Effector memory CD4-positive, alpha-beta T cell (primary cell): ENCODE measurements at places on chromosomes 4 and X.

DNA sequence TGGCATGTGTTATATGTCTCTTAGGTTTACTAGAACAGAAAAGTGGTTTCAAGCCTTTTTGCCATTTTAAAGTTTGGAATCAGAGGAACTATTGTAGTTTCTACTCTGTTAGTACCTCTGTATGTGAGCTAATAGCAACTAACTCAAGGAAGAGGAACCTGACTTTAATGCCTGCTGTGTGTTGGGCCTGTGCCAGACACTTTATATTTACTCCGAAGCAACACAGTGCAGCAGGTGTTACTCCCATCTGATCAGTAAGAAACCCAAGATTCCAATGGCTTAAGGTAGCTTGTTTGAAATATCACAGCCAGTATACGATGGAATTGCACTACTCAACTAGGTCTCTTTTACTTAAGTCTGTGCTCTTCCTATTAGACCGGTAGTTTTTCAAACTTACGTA, 79.2 kb downstream of the USP9X start:
- H3K4me3 ChIP-seq: no peak overlapping the region
- H3K36me3 ChIP-seq: peaks cover 25% of the 10 kb centered on the region
- DNase-seq: no peak
- no peaks in the 10 kb centered on the region for H3K4me1 ChIP-seq

- no peaks in the 10 kb centered on the region for H3K36me3 ChIP-seq
- H3K27ac ChIP-seq: no peak overlapping the region
- H3K4me1 ChIP-seq: no peaks in the 10 kb centered on the region
- H3K27me3 ChIP-seq: no peaks in the 10 kb centered on the region
- H3K4me3 ChIP-seq: no peak overlapping the region
- DNase-seq: no peak
These were observed 35.8 kb downstream of the STOX2 start for GRCh38 chr4:183940864-183941263.

DNA sequence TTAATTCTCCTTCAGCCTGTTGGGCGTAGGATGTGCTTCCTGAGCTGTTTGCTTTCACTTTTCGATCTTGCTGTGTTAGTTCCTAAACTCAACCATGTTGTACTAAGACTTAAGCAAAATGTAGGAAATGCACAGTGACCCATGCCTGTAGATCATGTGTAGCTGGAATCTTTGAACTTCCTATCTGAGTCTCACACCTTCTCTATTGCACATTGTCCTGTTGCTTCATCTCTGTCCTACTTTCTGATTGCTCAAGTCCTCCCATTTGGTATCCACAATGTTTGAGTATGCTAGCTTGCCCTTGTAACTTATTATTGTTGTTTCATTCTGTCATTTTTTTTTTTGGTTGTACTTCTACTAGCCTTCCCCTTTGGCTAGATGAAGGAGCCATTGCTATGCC, 239.6 kb downstream of the PPP1R2C start:
- H3K4me3 ChIP-seq: no peak overlapping the region
- no peak for DNase-seq
- no peaks in the 10 kb centered on the region for H3K27me3 ChIP-seq

DNA sequence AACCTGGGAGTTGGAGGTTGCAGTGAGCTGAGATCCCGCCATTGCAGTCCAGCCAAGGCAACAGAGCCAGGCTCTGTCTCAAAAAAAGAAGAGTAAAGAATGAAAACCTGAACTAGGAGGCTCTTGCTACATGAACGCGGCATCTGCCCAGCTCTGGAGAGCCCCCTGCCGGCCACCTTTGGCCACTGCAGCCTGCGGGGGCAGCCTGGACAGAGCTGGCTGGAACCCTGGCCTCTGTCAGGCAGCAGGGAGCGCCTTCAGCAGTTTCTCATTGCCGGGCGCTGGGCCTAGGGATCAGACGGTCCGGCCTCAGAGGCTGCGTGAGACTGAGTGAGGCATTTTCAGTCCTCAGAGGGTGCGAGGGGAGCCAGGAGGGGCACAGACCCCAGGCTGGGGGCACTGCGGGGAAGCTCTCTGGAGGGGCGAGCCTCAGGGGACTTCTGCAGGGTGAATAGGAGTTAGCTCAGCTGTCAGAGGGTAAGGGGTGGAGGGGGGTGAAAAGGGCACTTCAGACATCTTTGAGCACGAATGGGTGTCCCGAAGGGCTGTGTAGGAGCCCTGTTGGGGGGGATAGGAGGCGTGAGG, 17.5 kb downstream of the DOK7 start:
- no peak overlapping the region for H3K4me3 ChIP-seq
- no peaks in the 10 kb centered on the region for H3K36me3 ChIP-seq
- peaks cover 10% of the 10 kb centered on the region for H3K4me1 ChIP-seq
- peak; percentile 37 for DNase-seq

- no peak overlapping the region for H3K4me3 ChIP-seq
- no peak for DNase-seq
- H3K27ac ChIP-seq: no peak overlapping the region
- no peaks in the 10 kb centered on the region for H3K36me3 ChIP-seq
- H3K4me1 ChIP-seq: no peaks in the 10 kb centered on the region
- H3K27me3 ChIP-seq: no peaks in the 10 kb centered on the region
These were observed 808.3 kb downstream of the RPA4 start for GRCh38 chrX:97691901-97692455.

- no peak overlapping the region for H3K27ac ChIP-seq
- DNase-seq: no peak
- no peaks in the 10 kb centered on the region for H3K36me3 ChIP-seq
- no peaks in the 10 kb centered on the region for H3K4me1 ChIP-seq
- peaks cover 43% of the 10 kb centered on the region for H3K27me3 ChIP-seq
These were observed 7.6 kb upstream of the NKX1-1 start for GRCh38 chr4:1413687-1414479.

GRCh38 chr4:67912080-67912479, 28.3 kb upstream of the TMPRSS11D start:
- no peak for DNase-seq
- no peaks in the 10 kb centered on the region for H3K36me3 ChIP-seq
- no peaks in the 10 kb centered on the region for H3K27me3 ChIP-seq
- H3K4me1 ChIP-seq: no peaks in the 10 kb centered on the region

- H3K36me3 ChIP-seq: no peaks in the 10 kb centered on the region
- no peak overlapping the region for H3K4me3 ChIP-seq
These were observed 15.0 kb downstream of the UGT8 start for GRCh38 chr4:114613560-114613959.

DNA sequence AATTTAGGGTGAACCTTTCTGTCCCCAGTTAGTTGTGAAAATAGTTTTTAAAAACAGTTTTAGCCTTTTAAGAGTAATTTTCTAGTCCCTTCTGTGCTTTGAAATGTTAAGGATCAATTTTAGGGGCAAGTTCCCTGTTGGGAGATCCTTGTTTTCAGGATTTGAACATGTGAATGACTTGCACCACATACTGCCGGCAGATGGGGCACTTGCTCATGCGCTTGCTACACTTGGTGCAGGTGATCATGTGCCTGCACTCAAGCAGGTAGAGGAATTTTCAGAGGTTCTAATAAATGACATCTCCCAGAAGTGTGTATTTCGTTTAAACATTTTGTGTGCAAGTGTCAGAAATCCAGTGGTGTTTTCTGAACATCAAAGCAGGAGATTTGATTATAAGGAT, 195.9 kb downstream of the CHM start:
- no peaks in the 10 kb centered on the region for H3K27me3 ChIP-seq
- DNase-seq: no peak
- no peaks in the 10 kb centered on the region for H3K4me1 ChIP-seq
- H3K27ac ChIP-seq: no peak overlapping the region
- no peaks in the 10 kb centered on the region for H3K36me3 ChIP-seq
- no peak overlapping the region for H3K4me3 ChIP-seq

DNA sequence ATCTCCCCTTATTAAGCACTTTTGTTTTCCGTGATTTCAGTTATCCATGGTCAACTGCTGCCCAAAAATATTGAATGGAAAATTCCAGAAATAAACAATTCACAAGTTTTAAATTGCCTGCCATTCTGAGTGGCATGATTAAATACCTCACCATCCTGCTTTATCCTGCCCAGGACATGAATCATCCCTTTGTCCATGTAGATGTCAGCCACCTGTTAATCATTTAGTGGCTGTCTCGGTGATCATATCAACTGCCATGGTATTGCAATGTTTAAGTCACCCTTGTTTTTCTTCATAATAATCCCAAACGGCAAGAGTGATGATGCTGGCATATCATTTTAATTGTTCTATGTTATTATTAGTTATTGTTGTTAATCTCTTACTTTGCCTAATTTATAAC, 79.8 kb upstream of the LHFPL1 start:
- no peaks in the 10 kb centered on the region for H3K36me3 ChIP-seq
- H3K27ac ChIP-seq: no peak overlapping the region
- no peak overlapping the region for H3K4me3 ChIP-seq
- H3K27me3 ChIP-seq: no peaks in the 10 kb centered on the region

DNA sequence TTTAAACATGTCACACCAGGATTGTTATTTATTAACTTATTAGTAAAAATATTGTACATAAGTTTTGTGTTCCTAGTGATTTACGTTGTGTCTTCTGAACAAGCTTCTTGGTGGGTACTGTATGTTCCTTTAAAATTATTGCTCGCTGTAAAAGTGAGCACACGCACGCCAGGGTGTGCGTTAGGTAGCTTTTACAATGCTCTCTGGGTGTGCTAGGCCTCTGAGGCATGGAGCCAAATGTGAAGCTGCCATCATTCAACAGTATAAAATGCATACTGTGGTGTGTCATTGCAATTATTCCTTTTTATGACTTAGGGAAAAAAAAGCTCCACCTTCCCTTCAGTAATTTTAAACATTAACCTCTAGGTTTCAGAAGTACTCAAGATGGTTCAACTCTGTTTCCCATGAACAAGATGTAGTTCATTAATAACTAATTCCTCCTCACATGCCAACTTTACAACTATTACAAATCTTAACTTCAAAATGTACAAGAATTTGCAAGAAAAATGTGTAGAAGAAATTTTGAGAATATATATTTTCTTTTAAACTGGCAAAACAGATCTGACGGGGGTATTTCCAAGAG, 42.4 kb downstream of the ATOH1 start:
- no peaks in the 10 kb centered on the region for H3K27me3 ChIP-seq
- no peak for DNase-seq
- no peak overlapping the region for H3K27ac ChIP-seq
- no peaks in the 10 kb centered on the region for H3K36me3 ChIP-seq
- H3K4me1 ChIP-seq: no peaks in the 10 kb centered on the region

DNA sequence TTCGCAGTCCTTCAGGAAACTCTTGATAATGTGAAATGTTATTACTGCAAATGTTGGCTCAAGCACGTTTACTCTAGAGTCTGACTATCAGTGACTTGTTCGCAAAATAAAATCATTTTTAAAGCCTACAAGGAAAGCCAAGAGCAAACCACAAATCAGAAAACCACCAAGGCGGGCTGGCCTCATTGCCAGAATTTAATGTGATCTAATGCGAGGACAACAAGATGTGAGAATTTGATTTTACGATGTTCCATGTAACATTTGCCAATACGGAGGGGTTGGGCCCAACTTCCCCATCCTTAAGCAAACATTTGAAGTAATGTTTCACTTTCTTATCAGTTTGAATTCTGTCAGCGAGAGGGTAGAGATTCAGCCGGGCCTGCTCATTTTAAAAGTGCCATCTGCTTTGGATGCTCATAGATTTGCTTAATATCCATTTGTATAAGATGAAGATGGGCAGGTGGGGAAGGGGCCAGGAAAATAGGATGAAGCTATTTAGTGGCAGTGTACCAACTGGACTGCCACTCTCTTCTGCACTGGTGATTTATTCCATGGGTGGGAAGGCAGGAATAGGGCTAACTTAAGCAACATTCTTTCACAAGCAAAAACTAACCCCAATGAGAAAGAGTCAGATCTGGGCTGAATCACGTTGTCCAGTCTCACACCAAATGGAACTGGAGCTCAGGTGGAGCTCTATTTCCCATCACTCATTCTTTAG, 225.3 kb downstream of the ANAPC10 start:
- no peaks in the 10 kb centered on the region for H3K4me1 ChIP-seq
- H3K4me3 ChIP-seq: no peak overlapping the region
- no peak for DNase-seq
- H3K27ac ChIP-seq: no peak overlapping the region
- no peaks in the 10 kb centered on the region for H3K36me3 ChIP-seq
- H3K27me3 ChIP-seq: no peaks in the 10 kb centered on the region

DNA sequence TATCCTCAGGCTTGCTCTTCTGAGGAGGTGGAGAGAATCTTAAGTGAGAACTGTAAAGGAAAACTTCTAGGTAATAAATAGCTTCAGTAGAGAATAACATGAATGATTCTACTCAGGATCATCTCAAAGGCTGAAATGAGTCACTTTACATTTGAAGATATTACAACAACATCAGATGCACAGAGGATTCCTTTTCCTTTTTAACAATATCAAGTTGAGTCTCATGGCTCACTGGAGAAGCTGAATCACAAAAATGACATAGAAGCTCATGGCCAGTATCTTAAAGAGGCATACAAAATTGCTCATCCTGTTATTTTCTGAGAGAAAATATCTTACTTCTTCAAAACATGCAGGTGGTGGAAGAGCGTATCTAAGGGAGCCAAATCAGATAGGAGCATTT, 72.5 kb upstream of the EMCN start:
- no peak for DNase-seq
- no peak overlapping the region for H3K27ac ChIP-seq
- no peaks in the 10 kb centered on the region for H3K27me3 ChIP-seq
- H3K4me1 ChIP-seq: no peaks in the 10 kb centered on the region

DNA sequence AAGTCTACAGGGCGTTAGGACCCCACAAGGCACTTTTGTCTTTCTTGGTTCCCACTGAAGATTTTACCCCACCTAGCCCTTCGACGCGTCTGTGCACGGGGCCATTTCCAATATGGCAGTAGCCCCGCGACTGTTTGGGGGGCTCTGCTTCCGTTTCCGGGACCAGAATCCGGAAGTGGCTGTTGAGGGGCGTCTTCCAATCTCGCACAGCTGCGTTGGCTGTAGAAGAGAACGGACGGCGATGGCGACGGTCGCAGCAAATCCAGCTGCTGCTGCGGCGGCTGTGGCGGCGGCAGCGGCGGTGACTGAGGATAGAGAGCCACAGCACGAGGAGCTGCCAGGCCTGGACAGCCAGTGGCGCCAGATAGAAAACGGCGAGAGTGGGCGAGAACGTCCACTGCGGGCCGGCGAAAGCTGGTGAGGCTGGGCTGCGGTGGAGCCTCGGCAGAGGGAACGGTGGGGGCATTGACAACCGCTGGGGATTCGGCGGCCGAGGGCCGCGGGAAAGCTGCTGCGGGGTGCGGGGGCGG, at the start of gene USP11:
USP11 (plus strand) TSS at position 207 of the 530 bp plus-strand sequence; CDS start at position 242, 35 bp downstream.
- H3K4me1 ChIP-seq: no peaks in the 10 kb centered on the region
- H3K27me3 ChIP-seq: no peaks in the 10 kb centered on the region
- H3K4me3 ChIP-seq: peak within 1 kb of the TSS; percentile 69
- H3K27ac ChIP-seq: peak within 1 kb of the TSS; percentile 94

DNA sequence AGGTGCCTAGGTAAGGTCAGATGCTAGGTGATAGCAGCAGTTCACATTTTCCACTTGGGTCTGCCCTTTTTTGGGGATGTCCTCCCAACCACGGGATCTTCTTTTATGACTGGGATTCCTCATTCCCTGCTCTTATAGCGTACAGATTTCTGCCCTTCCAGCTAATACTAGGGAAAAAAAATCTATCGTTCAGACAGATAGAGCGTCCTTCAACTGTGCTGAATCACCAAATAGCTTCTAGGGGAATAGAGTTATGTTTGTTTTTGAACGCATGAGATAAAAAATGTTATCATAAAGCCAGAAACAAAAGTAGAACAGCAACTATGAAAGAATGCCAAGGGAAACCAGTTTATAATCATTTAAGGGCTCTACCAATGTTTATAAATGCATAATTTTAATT, 13.0 kb downstream of the RAP2C start:
- no peak overlapping the region for H3K27ac ChIP-seq
- H3K36me3 ChIP-seq: no peaks in the 10 kb centered on the region
- H3K4me1 ChIP-seq: no peaks in the 10 kb centered on the region
- no peak overlapping the region for H3K4me3 ChIP-seq
- no peaks in the 10 kb centered on the region for H3K27me3 ChIP-seq

GRCh38 chr4:52931243-52931642, 69.1 kb downstream of the RASL11B start:
- H3K27ac ChIP-seq: no peak overlapping the region
- H3K36me3 ChIP-seq: no peaks in the 10 kb centered on the region
- no peaks in the 10 kb centered on the region for H3K4me1 ChIP-seq
- no peak overlapping the region for H3K4me3 ChIP-seq
- no peak for DNase-seq
- no peaks in the 10 kb centered on the region for H3K27me3 ChIP-seq
